ENCODE measurements at places on chromosomes 3 and 15.
A peak's percentile ranks its signal among the peaks of the same experiment; 100 is the strongest.

DNA sequence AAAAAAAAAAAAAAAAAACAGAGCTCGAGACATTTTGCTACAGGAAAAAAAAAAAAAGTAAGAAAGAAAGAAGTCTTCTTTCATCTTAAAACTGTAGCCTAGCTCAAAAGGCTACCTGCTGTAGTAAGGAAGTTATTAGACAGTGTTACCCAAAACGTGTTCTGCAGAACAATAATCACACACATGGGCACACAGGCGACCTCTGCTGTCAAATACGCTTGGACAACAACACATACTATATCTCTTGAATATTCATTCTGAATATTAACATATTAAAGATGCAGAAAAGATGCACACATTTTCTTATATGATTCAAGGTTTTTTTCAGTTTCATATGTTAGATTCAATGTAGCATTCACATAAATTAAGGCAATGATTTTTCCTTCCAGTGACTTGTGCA lies 215.8 kb downstream of the ROBO1 start:
- no peak for DNase-seq

GRCh38 chr3:52088445-52089367 lies 32.3 kb upstream of the DUSP7 start:
- no peak for DNase-seq

- no peak for DNase-seq
Observed at GRCh38 chr3:126060613-126061145, 23.2 kb downstream of the SLC41A3 start.

- DNase-seq = no peak
Observed at GRCh38 chr3:189822726-189823125, 191.5 kb downstream of the TP63 start.

DNA sequence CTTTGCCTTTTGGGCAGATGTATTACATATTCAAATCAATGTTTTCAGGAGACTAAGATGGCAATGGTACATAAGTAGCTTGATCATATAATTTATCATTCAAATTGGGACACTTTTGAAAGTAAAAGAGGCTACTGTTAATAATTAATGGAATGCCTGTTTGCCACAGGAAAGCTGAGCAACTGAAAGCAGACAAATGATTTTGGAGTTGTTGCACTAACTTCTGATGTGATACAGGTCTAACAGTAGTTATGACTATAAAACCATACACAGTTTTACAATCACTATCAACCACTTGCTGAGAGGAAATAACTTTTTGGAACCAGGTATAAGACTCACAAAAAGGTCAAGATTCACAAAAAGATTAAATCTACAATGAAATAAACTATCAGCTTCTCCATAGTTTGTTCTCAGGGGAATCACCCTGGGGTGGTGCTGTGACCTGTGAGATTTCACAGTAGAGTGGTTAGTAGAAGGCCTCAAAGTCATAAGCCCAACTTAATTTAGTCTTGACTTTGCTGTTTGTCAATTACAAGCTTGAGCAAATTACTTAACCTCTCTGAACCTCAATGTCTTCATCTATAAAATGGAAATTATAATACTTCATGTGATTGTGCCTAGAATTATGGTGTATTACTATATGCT lies 42.7 kb downstream of the HHLA2 start:
- DNase-seq = no peak

DNA sequence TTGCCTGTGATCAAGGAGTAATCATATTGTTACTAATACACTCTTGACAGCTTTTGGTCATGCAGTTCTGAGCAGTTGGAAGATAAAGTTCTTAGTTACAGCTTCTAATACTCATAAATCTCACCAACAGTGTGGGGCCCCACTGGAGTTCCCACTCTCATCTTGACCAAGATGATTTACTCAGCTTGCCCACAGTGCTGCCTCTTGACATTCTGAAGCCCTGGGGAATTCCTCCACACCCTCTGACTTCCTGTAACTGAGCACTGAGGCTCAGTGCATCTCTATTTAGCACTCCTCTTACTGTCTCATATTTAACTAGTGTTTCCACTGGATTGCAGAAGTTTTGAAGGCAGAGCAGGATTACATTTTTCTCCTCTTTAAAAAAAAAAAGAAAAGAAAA lies 1.9 kb upstream of the ARL6IP5 start:
- DNase-seq = no peak

- DNase-seq = no peak
Observed at GRCh38 chr15:57152666-57153539, 223.4 kb upstream of the CGNL1 start.

GRCh38 chr3:194982472-194982871 lies 288.5 kb downstream of the XXYLT1 start:
- no peak for DNase-seq

DNA sequence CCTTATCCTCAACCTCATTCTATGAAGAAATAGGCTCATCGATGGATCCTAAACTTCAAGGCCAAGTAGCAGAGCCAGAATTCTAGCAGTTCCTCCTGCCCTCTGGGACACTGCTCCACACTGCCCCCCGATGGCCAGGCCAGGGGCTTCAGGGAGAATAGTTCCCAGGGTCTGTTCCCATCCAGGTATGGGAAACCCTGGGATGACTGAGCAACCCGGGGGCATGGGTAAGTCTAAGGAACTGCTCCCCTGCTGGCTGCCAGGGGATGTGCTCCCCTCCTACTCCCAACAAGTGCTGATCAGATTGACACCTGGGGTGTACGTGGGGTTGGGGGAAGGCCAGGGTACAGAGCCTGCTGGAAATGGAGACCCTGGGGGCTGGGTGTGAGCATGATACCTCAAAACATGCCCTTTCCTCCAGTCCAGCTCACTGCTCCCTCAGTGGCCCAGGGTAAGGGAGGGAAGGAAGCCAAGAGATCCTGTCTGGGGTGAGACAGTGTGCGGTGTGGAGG lies 7.6 kb downstream of the ULK3 start:
- DNase-seq = no peak

GRCh38 chr15:92629276-92629974 lies 26.1 kb downstream of the FAM174B start:
- DNase-seq = no peak

GRCh38 chr3:70982700-70983140 lies 600.8 kb downstream of the FOXP1 start:
- peak; percentile 11 for DNase-seq

- DNase-seq = no peak
Observed at GRCh38 chr3:60313951-60314461, 937.2 kb downstream of the FHIT start.

DNA sequence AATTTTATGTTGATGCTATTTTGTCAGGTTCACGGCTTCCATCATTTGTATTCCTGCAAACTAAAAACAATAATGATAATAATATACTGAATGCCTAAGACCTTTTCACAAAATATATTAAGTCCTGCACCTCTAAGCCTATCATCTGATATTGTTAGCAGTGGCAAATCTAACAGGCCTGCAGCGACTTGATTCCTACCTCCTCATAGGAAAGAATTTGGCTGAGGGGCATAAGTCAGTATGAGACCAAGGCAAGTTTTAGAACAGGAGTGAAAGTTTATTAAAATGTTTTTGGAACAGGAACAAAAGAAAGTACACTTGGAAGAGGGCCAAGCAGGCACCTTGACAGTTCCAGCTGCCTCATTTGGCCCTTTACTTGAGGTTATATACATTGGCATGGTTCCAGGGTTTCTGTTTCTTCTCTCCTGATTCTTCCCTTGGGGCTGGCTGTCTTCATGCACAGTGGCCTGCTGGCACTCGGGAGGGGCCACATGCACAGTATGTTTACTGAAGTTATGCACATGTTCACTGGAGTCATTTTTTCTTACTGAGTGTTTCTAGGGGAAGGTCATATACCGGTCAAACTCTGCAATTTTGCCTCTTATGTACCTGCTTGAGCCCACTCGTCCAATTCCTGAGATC lies 418.1 kb downstream of the EPHA6 start:
- DNase-seq = peak; percentile 18

- no peak for DNase-seq
Observed at GRCh38 chr3:15263120-15263519, 57.1 kb downstream of the CAPN7 start.

DNA sequence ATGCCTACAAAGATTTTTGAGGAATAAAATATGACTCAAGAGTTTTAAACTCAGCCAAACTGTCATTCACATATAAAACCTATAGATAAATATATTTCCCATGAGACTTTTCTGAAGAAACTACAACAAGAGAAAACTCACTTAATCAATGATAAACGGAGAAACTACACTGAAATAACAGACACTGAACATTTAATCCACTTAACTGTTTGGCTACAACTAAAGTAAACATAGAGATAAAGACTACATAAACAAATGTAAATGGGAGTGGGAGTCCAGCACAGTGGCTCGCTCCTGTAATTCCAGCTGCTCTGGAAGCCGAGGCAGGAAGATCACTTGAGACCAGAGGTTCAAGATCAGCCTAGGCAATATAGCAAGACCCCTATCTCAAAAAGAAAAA lies 79.2 kb downstream of the MEX3B start:
- DNase-seq = no peak

- DNase-seq = no peak
Observed at GRCh38 chr15:73436613-73437012, 6.4 kb upstream of the REC114 start.

GRCh38 chr3:169354774-169355501 lies 308.6 kb downstream of the MECOM start:
- peak; percentile 47 for DNase-seq

DNA sequence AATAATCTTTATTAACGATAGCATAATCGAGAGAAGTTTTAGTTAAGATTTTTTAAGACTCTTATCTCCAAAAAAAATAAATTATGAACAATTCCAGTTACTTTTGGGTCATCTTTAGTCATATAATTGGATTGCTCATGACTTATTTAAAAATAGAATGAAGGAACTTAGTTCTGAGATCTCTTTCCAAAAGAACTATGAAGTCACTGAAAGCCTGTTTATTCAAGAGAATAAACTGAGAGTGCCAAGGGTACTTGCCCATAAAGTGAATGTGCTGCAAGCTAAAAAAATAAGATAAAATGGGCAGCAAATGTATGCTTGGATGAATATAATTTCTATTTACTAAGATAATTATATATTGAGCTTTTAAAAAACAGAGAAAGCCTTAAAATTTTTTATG lies 176.5 kb upstream of the PLSCR5 start:
- DNase-seq = no peak

DNA sequence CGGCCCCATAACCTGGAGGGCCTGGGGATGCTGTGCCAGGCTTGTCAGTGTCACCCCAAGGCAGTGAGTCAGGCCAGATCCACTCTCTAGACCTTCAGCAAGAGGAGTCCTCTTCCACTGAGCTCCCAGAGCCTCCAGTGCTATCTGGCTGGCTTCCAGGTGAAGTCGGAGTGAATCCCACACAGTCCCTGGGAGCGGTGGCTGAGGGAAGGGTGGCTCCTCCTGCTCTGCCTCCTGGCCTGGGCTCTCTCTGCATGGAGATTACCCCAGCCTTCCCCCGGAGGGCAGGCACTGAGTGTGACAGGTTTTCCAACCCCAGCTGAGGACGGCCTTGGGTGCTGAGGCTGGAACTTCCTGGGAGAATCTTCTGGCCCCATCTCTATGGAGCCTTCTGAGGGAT lies 82.7 kb downstream of the EPHB1 start:
- peak; percentile 48 for DNase-seq

GRCh38 chr15:96497951-96498350 lies 167.5 kb downstream of the NR2F2 start:
- DNase-seq = no peak

DNA sequence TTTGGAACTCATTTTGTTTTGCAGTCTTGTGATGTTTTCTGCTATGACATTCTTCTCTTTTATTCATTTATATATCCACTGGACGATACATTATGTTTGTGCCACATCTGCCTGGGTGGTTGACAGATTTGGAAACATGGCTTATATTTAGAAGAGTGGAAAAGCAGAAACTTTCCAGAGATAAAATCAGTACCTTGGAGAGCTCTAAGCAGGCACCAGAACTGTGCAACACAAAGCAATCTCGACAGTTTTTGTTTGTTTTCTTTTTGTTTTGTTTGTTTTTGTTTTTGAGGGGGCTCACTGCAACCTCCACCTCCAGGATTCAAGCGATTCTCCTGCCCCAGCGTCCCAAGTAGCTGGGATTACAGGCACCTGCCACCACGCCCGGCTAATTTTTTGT lies 45.5 kb downstream of the SYN2 start:
- no peak for DNase-seq

GRCh38 chr15:92647467-92648163 lies 8.0 kb downstream of the FAM174B start:
- DNase-seq = no peak

DNA sequence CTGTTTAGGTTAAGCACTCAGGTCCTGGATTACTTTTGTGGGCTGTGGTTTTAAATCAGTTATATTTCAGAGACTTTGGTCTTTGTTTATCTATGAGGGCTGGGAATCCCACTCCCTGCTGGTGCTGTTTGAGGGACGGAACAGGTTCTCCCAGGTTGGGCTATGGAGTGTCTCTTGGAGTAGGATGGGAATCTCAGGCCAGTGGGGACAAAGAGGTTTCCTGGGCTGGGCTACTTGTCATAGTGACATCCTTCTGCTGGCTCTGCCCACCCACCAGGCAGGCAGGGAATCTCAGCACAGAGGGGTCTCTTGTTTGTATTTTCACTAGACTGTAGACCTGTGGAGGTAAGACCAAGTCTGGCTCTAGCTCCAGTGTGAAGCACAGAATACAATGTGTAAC lies 47.2 kb upstream of the UBE3A start:
- DNase-seq = no peak

GRCh38 chr15:33587773-33588172 lies 277.0 kb downstream of the RYR3 start:
- DNase-seq = no peak

DNA sequence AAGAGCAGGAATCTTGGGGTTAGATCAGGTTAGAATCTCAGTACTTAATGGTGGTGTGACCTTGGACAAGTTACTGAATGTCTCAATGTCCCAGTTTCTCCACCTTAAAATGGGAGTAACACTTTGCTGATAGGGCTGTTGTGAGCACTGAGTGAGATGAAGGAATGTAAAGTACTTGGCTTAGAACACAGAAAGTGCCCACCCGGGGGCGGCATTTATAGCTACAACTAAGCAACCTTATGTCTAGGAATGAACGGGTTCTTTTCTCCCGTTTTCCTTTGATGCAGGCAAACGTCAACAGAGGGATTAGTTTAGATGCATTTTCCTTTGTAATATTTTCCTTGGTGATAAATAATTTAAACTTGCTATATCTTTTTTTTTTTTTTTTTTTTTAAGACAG lies 176.6 kb downstream of the USP13 start:
- no peak for DNase-seq

DNA sequence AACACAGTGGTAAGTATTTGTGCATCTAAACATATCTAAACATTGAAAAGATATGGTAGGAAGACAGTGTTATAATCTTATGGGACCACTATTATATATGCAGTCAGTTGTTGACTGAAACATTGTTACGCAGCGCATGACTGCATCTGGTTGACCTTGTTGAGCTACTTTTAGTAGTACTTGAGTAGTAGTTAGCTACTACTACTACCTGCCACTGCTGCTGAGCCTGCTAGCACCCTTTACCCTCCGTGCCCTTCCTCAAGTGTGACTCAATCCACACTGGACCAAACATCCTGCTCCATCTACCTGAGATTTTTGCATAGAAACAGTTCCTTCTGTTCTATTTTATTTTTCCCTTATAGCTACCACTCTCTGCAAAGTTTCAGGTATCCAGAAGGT lies 123.6 kb upstream of the STRIT1 start:
- DNase-seq = no peak

GRCh38 chr3:64530434-64531049 lies 157.3 kb downstream of the ADAMTS9 start:
- peak; percentile 18 for DNase-seq

Measured in NCI-H510A treated with DMSO at 0.1 percent for 48 hours (cell line).